ENCODE measurements at places on chromosomes 4 and X.

GRCh38 chr4:74858921-74859562, 64.7 kb upstream of the BTC start:
- no peak for DNase-seq

- no peak for DNase-seq
These were observed 47.2 kb upstream of the RBPJ start for GRCh38 chr4:26273616-26273980.

DNA sequence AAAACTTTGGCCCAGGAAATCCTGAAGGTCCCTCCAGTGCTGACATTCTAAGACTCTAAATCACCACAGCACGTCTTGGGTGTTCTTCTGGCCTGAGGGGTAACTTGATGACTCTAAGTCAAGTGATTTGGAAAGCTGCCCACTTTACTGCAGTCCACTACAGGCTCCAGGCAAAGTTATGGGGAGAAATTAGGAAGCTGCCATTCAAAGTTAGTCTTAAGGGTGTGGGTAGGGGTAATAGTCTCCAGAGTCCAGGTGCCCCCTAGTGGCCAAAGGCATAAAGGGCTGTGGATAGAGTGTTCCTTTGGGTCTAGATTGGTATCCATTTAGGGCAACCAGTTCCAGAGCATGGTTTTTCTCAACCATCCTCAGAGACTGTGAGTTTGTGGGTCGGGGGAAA, 38.7 kb upstream of the SLC16A2 start:
- DNase-seq, result peak; percentile 90

GRCh38 chrX:70336767-70337166, 46.9 kb downstream of the KIF4A start:
- DNase-seq, result no peak

- no peak for DNase-seq
These were observed 119.8 kb downstream of the EPHA5 start for GRCh38 chr4:65550500-65550899.

DNA sequence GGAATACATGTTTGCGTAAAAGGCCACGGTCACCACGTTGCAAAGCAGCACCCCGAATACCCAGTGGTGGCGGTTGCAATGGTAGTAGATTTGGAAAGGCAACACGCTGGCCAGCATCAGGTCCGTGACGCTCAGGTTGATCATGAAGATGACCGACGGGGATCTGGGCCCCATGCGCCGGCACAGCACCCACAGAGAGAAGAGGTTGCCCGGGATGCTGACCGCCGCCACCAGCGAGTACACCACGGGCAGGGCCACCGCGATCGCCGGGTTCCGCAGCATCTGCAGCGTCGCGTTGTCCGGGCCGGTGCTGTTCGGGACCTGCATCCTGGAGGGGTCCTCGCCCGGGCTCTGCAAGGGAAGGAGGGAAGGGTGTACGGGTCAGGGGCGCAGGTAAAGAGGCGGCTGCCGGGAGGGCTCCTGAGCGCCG, 13.5 kb upstream of the ASMTL start:
- no peak for DNase-seq

GRCh38 chr4:124032035-124032434, 635.4 kb downstream of the SPRY1 start:
- DNase-seq, result no peak

GRCh38 chr4:184267673-184268583, 50.3 kb upstream of the ENPP6 start:
- DNase-seq, result peak; percentile 91

GRCh38 chrX:42119076-42119475, 195.7 kb upstream of the CASK start:
- DNase-seq, result no peak
